ENCODE measurements at places on chromosomes 11 and 22.

DNA sequence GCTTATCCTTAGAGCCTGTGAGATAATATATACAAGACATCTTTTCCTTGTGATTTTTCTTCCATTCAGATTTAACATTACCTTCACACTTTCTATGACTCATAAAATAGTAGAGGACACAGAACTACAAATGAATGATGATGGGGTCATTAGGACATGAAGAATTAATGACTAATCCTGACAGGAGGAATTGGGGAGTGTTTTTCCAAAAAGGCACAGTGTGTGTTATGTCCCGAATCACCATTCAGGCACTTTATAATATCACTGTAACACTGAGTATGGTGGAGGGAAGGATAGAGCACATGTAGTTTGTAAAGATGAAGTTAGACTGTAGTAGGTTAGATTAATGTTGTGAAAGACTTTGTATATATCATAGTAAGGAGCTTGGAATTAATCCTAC is 391.3 kb downstream of the JRKL start:
- no peak for DNase-seq

- no peak for DNase-seq
Observed at GRCh38 chr11:123072332-123072761, 10.4 kb upstream of the HSPA8 start.

DNA sequence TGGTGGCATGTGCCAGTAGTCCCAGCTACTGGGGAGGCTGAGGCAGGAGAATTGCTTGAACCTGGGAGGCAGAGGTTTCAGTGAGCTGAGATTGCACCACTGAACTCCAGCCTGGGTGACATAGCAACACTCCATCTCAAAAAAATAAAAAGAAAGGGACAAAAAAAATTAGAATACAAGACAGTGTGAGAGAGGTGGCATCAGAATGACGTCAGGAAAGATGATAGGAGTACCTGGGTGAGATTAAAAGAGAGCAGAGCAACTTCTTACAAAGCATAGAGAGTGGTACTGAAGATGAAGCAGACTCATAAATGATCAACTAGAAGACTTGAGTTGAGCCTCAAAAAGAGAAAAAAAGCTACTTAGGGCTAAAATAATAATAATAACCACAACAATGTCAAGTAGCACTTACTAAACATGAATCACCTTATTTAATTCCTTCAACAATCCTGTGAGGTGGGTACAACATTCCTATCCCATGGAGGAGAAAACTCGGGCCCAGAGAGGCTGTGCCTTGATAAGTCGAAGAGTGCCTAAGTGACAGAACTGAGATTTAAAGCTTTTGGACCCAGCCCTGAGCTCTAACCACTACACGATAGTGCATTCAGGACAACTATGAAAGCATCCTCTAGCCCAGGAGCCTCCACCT is 5.2 kb upstream of the SLN start:
- no peak for DNase-seq

DNA sequence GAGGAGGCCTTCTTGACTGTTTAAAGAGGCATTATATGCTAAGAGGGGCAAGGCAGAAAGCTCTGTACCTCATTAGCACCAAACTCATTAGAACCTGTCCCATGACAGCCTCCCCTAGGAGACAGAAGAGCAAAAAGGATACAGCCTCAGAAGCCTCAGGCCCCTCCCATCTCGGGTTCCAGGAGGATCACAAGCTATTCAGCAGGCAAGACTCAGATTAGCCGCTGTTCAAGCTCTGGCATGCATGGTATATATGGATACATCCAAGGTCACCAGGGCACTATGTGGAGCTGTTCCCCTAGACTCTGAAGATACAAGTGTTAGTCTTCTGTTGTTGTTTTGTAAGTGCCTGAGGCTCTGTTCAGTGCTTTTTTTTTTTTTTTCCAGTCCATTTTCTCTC is 32.1 kb downstream of the ATXN10 start:
- no peak for DNase-seq

DNA sequence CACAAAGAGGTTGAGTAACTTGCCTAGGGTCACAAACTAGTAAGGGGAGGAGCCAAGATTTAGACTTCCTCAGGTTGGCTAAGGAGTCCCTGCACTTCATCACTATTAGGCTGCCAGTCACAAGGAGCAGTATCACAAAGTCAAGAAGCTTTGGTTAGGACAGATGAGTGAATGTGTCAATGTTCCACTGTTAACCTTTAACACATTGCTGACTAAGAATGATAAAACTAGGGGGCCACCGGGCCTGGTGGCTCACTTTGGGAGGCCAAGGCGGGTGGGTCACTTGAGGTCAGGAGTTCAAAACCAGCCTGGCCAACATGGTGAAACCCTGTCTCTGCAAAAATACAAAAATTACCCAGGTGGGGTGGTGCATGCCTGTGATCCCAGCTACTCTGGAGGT is 32.0 kb downstream of the TMEM123 start:
- DNase-seq, result no peak

- no peak for DNase-seq
Observed at GRCh38 chr22:45087802-45088201, 75.9 kb upstream of the NUP50 start.

- no peak for DNase-seq
Observed at GRCh38 chr11:1000357-1001278, 35.9 kb downstream of the MUC6 start.

- DNase-seq, result no peak
Observed at GRCh38 chr11:34206407-34207300, 101.2 kb downstream of the NAT10 start.

GRCh38 chr22:35950262-35950661 is 78.4 kb downstream of the RBFOX2 start:
- DNase-seq, result no peak

GRCh38 chr11:17597770-17598169 is 50.7 kb downstream of the OTOG start:
- no peak for DNase-seq

GRCh38 chr11:122140500-122140899 is 24.5 kb upstream of the BLID start:
- no peak for DNase-seq

DNA sequence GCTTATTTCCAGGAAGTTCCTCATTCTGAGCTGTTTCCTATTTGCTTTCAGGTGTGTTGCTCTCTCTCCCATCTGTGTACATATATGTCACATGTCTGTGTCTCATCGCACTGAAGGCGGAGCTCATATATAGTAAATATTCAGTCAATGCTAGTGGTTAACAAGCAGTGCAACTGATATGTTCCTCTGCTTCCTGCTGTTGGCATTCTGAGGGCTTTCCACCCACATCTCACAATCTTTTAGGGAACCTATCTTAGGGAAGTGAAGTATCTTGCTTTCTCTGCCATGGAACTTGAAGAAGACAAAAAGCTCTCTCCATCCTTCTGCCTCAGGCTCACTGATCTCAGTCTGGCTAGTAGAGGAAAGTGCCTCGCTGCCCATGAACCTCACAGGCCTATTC is 139.8 kb downstream of the TTC17 start:
- DNase-seq, result no peak

- no peak for DNase-seq
Observed at GRCh38 chr11:2391181-2391975, 9.2 kb upstream of the TSSC4 start.
